T-helper 1 cell (primary cell): ENCODE measurements at places on chromosomes 11 and 22.
A peak's percentile ranks its signal among the peaks of the same experiment; 100 is the strongest.

DNA sequence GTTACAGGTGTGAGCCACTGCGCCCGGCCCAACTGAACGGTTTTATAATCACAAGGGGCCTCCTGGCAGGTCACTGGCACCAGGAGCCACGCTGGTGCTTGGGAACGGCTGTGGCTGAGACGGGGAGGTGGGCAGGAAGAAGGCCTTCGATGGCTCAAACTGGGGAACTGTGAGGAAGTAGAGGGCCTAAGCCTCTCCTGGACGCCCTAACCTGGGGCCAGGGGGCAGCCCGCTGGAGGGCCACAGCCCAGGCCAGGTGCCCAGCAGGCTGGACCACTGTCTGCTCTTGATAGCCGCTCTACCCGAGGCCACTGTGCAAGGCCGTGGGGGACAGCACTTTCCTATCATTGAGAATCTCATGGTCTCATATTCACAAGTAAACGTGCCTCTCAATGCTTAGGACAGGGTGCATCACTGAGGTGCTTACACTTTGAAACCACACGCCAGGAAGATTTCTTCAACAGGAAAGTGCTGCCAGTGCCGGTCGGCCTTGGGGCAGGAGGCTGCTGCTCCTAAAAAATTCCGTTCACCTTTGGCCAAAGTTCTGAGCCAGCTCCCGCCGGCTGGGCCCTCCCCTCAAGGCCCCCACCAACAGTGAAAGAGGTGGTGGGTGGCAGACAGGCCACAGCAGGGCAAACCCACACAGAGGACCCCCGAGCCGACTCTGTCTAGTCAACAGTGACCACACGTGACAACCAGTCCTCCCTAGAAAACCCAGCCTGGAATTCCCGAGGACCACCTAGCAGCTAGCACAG lies 7.2 kb downstream of the GATD1 start:
- DNase-seq, result no peak

- DNase-seq, result no peak
Measured at GRCh38 chr11:74773476-74773875, 24.8 kb downstream of the RNF169 start.

GRCh38 chr11:64230171-64230984 lies at the start of gene DNAJC4:
Gene DNAJC4 (plus strand): TSS chr11:64230548. CDS start chr11:64230855, 307 bp downstream.
- DNase-seq, result peak; percentile 87

- DNase-seq, result no peak
Measured at GRCh38 chr11:132691848-132692550, 840.3 kb downstream of the OPCML start.

- DNase-seq, result no peak
Measured at GRCh38 chr11:119572481-119573424, 149.8 kb upstream of the THY1 start.

GRCh38 chr11:125081098-125081798 lies 18.1 kb downstream of the SLC37A2 start:
- DNase-seq, result no peak

DNA sequence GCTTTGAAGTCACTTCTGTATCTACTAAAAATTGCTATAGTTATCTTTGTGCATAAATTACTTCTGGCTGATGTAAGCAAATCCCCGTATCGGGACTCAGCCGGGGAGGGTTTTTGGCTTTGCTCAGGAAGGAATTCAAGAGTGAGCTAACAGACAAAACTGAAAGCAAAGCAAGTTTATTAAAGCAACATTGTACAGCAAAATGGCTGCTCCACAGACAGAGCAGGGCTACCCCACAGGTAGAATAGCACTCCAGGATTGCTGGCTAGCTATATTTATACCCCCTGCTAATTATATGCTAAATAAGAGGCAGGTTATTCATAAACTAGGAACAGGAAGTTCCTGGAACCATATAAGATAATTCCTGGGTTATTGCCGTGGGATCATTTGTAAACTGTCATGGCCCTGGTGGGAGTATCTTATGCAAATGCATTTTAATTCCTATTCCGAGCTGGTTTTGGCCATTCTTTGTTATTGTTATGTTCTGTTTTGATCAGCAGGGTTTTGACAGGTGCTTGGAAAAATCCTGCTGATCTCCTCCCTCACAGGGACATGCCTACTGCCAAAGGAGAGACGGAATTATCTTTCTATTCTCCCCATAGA lies 15.2 kb downstream of the MIF start:
- DNase-seq, result no peak

DNA sequence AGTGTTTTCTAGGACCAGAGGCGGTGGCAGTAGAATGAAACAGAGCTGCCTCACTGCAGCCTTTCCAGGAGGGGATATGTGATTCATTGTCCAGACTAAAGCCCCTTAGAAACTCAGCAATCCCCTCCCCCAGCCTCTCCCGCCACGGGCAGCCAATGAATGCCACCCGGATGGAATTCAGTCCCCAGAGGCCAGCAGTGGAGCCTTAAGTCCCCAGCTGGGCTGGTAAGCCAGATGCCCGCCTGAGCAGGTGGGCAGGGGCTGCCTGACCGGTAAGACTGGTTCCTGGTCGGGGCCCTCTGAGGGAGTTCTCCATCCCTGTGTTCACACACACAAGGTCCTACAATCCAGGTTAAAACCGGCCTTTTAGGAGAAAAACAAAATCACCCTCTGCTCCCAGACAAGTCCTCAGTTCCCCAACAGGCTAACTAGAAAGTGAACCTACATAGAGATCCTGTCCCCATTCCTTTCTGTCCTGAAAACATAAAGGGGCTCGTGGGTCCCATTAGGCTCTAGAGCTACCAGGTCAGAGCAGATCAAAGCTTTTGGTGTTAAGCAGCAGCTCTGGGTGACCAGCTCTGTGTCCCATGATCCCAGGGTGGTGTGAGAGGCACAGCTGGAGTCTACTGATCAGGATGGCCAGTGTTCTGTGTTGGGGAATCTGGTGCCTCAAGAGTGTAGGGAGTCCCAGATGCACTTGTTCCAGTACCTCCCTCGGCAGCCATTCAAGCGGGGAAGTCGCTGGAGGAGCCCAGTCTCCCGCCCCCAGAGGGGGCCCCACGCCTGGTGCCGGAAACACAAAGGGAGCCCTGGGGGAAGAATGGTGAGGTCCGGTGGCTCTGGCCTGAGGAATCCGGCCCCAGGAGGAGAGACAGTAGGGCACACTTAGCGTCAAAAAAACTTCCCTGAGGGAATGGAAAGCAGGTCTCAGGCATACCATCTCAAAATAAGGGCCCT lies 2.6 kb downstream of the PATZ1 start:
- DNase-seq, result no peak

GRCh38 chr22:46090036-46090591 lies 60.2 kb upstream of the PPARA start:
- DNase-seq, result no peak

- DNase-seq, result no peak
Measured at GRCh38 chr11:33452836-33453624, 195.8 kb downstream of the HIPK3 start.

DNA sequence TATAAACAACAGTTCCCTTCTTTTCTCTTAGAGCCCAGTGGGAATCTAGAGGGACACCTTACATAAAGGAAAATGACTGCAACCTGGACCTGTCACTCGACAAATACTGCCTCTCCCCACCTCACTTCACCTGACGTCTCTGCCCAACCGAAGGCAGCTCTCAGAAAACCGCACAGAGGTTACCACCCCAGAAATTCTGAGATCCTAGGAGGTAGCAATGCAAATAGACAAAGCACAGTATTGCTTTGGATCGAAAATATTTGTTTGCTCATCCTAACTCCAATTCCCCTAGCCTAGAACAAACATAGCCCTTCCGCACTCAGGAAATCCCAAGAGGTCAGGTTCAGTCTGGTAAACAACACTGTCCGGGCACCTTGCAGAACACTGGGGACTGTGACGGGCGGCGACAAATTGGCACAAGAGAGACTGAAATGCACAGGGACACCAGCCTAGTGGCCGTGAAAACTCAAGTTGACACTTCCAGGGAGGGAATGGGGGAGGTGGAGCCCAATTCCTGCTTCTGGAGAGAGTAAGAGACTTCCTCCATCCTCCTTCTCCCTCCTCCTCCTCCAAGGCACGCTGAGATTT lies 420 bp upstream of the TRIM44 start:
- DNase-seq, result no peak

GRCh38 chr22:39490135-39490798 lies 11.8 kb upstream of the MIEF1 start:
- peak; percentile 80 for DNase-seq

GRCh38 chr22:28505416-28506149 lies 174.1 kb downstream of the TTC28 start:
- no peak for DNase-seq

DNA sequence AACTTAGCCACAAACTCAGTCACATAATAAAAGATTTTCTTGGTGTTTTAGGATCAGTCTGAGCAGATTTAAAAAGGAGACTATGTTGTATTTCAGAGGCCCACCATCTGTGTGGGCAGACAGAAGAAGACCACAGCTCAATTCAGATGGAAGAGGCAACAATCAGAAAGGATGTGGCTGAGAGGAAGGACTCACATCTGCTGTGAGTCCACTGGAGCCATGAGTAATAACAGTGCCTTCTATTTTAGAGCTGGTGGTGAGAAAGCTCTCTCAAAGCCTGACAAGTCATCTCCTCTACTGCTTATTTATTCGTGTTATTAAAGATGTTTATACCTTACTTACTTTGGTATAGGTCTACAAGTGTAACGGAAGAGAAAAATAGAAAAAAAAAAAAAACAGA lies 357.2 kb downstream of the OPCML start:
- DNase-seq, result no peak

GRCh38 chr11:810040-810567 lies 337 bp downstream of the RPLP2 start:
- no peak for DNase-seq

DNA sequence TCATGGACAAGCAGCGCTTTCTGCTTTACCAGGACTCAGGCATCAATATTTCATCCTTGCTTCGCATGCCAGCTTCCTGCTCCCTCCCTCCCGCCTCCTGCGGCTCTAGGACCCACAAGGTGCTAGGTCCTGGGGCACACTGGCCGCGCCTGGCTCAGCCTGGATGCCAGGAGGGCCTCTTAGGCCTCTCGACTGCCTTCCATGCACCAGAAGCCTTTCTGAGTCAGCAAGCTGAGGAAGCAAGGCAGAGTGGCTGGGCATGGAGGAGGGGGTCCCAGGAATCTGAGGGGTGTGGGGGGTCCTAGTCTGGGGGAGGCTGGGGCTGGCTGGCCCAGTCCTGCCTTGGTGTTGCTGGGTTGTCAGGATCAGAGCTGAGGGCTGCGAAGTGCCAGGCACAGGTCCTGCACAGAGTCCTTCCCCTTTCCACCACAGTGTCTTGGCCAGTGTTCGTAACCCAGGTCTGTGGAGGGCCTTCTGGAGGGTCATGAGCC lies 61.0 kb upstream of the THY1 start:
- DNase-seq, result no peak
